ENCODE measurements at places on chromosomes 2 and 18. TPM values are rescaled to one million over a fixed set of nuclear protein-coding genes. Genes with fewer than 3 reads are reported as not detected.
A peak's percentile ranks its signal among the peaks of the same experiment; 100 is the strongest.

Gene TM4SF20
- not detected for polyA plus RNA-seq

Gene TTR
- polyA plus RNA-seq: not detected

Gene SPR
- 4.5 TPM for polyA plus RNA-seq

Gene LYPD6
- 5.6 TPM for polyA plus RNA-seq

Gene SPHKAP
- polyA plus RNA-seq: 0.02 TPM

Gene LOXL3
- 22.1 TPM for polyA plus RNA-seq

- no peak overlapping the region for H3K4me3 ChIP-seq
- no peak overlapping the region for H3K27ac ChIP-seq
- H3K4me1 ChIP-seq: no peaks in the 10 kb centered on the region
- H3K36me3 ChIP-seq: no peaks in the 10 kb centered on the region
- no peak for DNase-seq
These were observed 97.2 kb downstream of the TMEM18 start for GRCh38 chr2:579961-580360.

DNA sequence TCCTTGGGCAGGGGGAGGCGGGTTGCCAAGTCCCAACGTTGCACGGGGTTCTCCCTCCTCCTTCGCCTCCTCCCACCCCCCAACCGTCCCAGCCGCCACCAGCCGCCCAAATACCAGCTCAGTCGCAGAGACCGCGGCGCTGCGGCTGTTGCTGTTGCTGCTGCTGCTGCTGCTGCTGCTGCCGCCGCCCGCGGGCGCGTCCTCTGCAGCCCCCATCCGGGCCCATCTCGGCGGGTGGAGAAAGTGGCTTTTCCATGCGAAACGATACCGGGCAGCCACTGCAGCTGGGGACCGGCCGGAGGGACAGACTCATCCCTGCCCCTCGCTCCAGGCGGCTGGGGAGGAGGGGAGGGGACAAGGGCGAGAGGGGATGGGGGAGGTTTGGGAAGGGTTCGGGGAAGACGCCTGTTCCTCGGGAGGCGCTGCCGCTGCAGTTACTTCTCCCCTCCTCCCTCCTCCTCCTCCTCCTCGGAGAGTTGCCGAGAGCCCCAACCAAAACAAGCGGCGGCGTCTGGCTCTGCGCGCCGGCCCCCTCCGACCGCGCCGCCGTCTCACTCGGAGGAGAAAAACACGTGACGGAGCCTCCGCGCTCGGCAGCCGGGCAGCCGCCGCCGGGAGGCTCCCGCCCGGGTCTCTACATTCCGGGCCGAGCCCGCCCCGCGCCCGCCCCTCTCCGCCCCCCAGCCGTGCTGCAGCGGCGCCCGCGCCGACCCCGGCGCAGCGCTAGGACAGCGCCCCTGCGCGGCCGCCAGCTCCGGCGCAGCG is at the start of gene IRS1:
TSS of gene IRS1 (minus strand) at position 610 of the 765 bp plus-strand sequence. CDS start 1,082 bp downstream, outside the sequence.
- no peaks in the 10 kb centered on the region for H3K4me1 ChIP-seq
- peak within 1 kb of the TSS; percentile 64 for H3K27ac ChIP-seq
- peaks cover 16% of the 10 kb centered on the region for H3K36me3 ChIP-seq
- DNase-seq: no peak
- H3K27me3 ChIP-seq: no peaks in the 10 kb centered on the region

GRCh38 chr18:74351354-74351753 is 35.7 kb downstream of the C18orf63 start:
- H3K36me3 ChIP-seq: no peaks in the 10 kb centered on the region
- DNase-seq: no peak
- no peak overlapping the region for H3K4me3 ChIP-seq
- H3K4me1 ChIP-seq: no peaks in the 10 kb centered on the region

- no peak for DNase-seq
- H3K36me3 ChIP-seq: no peaks in the 10 kb centered on the region
- no peak overlapping the region for H3K27ac ChIP-seq
These were observed 24.2 kb downstream of the CDH2 start for GRCh38 chr18:28152754-28153153.

DNA sequence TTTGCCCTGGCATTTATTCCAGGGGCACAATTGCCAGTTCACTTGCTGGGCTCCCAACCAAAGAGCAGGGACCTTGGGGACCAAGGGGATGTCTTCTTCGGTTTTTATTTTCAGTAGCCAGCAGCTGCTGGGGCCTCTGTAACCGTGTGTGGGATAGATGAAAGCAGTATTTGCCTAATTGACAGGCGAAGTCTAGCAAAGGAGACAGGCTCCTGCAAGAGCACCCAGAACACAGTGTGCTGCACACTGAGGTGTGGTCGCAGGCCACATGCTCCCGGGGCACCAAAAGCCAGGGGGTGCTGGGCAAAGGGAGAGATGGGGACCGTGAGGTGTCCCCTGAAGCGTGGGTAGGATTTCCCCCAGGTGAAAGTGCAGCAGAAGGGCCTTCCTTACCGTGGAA is 5.3 kb downstream of the SAG start:
- H3K4me1 ChIP-seq: no peaks in the 10 kb centered on the region
- H3K27ac ChIP-seq: no peak overlapping the region
- H3K36me3 ChIP-seq: no peaks in the 10 kb centered on the region
- DNase-seq: no peak
- H3K4me3 ChIP-seq: no peak overlapping the region

GRCh38 chr2:20421988-20422370 is 24.9 kb upstream of the RHOB start:
- no peaks in the 10 kb centered on the region for H3K36me3 ChIP-seq
- no peaks in the 10 kb centered on the region for H3K27me3 ChIP-seq
- H3K4me1 ChIP-seq: no peaks in the 10 kb centered on the region
- H3K27ac ChIP-seq: no peak overlapping the region
- no peak for DNase-seq
- H3K4me3 ChIP-seq: no peak overlapping the region

DNA sequence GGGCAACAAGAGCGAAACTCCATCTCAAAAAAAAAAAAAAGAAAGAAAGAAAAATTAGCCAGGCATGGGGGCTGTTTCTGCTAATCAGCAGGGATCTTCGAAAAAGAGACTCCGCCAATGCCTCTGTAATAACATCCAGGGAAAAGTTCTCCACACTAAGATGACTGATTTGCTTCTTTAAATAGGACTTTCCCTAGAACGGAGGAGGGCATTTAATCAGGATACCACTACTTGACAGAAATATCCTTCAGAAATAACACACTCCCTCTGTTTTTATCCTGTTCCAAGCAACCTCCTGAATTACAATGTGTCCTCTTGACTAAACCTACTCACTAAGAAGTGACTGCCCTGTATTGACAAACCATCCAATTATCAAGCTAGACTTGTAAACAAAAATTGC is 21.7 kb downstream of the REV1 start:
- H3K27ac ChIP-seq: no peak overlapping the region
- H3K4me3 ChIP-seq: no peak overlapping the region
- no peaks in the 10 kb centered on the region for H3K27me3 ChIP-seq

Data from H1 (cell line).